ENCODE measurements at places on chromosomes 16 and 17. TPM values are rescaled to one million over a fixed set of nuclear protein-coding genes. Genes with fewer than 3 reads are reported as not detected.

PRCD gene
- 5.8 TPM for total RNA-seq

TUBB3 gene
- 996 TPM for total RNA-seq

SULT1A2 gene
- 0.17 TPM for total RNA-seq

DNAH2 gene
- total RNA-seq: not detected

SECTM1 gene
- 1.9 TPM for total RNA-seq

OR3A2 gene
- total RNA-seq: not detected

KRTAP17-1 gene
- not detected for total RNA-seq

GPR142 gene
- not detected for total RNA-seq

CRISPLD2 gene
- 5.8 TPM for total RNA-seq

NPIPB9 gene
- total RNA-seq: not detected

PLXDC1 gene
- not detected for total RNA-seq

GRCh38 chr17:11547853-11548252 is 50.4 kb upstream of the DNAH9 start:
- DNase-seq: no peak

DNA sequence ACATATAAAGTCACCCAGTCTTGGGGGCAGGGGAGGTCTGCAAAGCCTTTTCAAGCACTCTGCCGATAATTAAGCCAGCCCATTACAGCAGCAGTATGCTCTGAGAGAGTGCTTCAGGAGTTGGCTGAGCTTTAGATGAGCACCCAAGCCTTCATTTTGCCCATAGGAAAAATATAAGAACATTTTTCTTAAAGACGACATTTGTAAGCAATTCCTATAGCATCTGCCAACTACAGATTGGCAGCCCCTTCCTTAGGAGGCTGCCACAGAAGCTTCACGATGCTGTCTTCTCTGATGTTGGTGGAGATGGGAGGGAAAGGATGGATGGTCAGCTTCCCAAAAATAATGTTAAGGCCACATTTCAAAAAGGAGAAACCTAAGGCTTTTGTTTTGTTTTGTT is 367.5 kb downstream of the XYLT1 start:
- no peak for DNase-seq

- DNase-seq: no peak
Measured at GRCh38 chr17:77649717-77650211, 308.7 kb upstream of the TNRC6C start.

DNA sequence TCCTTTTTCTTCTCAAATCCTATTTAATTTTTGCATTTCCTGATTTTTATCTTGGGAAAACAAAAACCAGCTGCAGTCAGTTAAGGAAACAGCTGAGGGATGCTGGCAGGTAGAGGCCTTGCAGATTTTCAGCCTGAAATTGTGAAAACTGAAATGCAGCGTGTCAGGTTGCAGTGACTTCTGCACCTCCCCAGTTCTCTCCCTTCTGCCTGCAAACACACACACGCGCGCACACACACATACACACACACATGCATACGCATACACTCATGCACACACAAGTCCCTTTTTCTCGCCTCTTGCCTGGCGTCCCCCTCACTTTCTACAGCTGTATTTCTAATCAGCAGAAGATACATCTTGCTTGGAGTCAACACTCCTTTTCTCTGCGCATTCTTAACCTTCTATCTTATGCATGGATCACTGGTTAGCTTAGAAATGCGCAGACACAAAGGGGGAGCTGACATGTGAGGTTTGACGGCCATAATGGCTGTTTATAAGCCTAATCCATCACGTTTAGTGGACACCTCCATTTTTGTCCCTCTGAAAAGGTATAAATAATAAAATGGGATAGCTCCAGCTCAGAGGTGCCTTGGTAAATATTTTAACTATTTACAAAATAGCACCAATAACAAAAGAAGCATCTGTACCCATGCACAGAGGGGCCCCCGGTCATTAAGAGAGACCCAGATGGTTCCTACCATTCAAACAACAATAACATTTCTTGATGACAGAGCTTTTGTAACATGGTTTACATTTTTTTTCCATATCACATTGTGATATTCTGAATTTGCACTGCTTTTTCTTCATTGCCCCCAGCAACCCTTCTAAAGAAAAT is 392.1 kb upstream of the SALL1 start:
- DNase-seq: no peak

GRCh38 chr17:565521-565920 is 149.1 kb downstream of the VPS53 start:
- DNase-seq: no peak

- DNase-seq: no peak
Measured at GRCh38 chr17:46922487-46922803, 515 bp upstream of the GOSR2 start.

DNA sequence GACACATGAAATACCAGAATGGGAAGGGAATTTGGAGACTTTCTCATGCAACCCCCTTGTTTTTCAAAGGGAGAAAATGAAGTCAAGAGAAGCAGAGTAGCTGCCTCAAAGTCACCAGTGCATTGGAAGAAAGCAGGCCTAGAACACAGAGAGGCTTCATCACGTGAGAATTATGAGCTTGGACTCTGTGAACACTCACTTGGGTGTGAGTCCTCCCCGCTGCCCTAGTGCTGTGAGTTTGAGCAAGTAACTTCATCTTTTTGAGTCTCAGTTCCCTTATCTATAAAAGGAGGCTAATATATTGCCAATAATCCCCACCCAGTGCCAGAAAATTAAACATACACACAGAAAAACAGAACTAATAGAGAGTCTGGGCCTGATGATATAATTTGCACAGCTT is 315.8 kb downstream of the XYLT1 start:
- DNase-seq: no peak

- no peak for DNase-seq
Measured at GRCh38 chr17:72692676-72693075, 399.8 kb downstream of the SLC39A11 start.

- no peak for DNase-seq
Measured at GRCh38 chr16:56362706-56363105, 62.6 kb downstream of the AMFR start.

DNA sequence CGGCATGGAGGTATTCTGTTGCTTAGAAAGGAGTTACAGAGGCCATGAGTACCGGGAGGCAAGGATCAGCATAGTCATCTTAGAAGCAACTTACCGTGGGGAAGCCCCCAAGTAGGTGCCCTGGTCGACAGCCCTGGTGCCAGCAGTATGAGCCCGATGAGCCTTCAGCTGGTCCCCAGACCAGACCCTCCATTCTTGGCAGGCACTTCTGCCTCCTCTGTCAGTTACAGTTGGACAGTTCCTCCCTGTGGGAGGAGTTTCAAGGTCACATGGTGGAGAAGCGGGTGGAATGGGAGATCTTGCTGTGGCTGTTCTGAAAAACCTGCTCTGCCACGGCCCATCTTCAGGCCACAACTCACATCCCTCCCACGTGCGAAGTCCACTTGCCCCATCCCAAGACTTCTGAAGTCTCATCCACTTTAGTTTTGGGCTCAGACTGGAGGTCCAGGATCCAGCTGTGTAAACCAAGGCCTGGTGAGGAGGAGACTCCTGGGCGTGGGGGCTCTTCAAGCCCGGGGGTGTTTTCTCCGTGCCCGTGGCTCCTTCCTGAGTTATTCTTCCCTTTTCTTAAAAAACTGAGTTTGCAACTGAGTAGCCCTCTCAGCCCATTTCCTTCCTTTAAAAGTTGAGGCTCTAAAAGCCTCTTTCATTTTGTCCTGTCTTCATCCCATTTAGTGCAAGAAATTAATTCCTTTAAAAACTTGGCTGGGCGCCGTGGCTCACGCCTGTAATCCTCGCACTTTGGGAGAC is 133.5 kb downstream of the SEC14L1 start:
- no peak for DNase-seq

DNA sequence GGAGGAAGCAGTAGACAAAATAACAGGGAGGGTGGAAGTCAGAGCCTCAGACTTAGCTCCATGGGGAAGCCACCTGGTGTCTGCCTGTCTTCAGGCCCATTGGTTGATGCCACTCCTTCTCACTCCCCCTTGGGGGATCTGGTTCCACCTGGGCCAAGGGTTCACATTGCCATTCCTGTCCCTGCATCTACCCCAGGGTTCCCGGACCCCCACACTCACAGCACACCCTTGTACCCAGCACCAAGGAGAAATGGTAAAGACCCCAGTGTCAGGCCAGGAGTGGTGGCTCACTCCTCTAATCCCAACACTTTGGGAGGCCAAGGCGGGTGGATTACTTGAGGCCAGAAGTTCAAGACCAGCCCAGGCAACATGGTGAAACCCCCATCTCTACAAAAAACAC is 1.0 kb upstream of the CA7 start:
- DNase-seq: no peak

DNA sequence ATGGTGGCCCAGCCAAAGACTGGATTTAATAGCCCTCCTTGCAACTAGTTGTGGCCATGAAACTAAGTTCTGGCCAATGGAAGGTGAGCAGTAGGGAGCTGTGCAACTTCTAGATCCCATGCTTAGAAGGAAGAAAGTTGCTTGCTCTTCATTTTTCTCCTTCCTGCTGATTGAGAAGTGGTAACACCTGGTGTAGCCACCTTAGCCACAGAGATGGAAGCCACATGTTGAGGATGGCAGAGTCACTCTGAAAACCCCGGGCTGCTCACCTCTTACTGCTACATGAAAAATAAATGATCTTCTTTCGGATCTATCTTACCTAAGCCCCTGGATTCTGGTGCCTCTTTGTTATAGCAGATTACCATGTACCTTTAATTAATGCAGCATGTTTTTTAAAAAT is 10.3 kb upstream of the ATP5MC1 start:
- no peak for DNase-seq

- DNase-seq: no peak
Measured at GRCh38 chr16:1997494-1998359, 8.0 kb downstream of the SYNGR3 start.

DNA sequence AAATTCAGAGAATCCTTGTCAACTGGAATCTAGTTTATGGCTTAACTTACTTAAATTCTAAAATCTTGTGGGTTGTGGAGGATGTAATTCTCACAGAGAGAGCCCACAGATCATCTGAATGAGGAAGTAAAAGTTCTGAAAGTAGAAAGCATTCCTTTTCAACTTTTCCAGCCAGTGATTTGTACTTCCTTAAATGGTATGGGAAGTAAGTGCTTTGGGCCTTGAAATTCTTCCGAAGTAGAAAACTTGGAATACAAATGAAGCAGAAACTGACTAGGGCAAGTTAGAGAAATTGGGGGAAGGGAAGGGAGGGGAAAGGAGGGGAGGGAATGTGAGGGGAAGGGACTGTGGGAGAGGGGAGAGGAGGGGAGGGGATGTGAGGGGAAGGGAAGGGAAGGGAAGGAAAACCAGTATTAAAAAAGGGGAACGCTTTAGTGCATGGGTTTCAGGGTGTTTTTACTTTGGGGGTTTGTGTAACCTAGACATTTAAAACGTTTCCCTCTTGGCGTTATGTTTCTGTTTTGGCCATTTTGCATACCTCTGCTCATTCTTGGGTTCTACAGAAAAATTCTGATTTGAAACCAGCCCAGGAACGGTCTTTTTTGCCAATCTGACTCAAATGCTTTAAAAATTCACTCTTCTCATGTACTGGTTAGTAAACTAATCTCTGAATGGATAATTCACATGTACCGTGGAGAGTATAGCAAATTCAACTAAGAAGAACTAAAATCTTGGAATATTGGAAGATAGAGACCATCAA is 15.5 kb upstream of the SNTB2 start:
- DNase-seq: no peak

DNA sequence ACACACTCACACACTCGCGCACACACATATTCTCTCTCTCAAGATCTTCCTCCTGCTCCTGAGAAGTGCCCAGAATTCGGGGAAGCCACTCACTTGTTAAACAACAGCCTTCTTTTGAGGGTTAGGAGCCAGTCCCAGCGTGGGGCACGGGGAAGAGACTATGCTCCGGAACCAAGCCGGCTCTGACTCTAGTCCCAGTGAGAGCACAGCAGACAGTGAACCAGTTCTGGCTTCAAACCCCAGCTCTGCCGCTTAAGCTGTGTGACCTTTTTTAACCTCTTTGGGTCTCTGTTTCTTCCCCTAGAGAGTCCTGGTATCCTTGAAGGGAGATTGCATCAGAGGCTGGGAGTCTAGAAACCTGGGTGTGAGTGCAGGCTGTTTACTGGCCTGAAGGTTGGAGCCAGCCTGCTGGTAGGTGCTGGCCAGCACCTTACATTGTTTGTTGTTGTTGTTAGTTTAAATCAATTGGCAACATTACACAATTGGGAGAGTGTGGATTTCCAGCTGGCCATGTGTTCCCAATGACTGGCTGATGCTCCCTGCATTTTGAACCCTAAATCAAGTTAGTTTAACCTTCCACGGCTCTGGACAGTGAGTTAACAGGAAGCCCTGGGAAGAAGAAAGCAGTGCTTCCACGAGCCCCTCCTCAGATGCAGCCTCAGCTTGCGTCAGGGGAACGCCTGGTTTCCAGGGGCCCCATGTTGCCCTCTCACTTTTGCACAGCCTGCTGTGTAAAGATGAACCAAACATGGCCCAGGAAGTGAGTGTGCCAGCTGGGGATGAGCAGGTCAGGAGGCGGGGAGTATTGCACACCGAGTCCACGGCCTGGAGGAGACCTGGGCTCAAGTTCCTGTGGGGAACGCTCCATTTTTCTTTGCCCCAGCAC is 71.5 kb downstream of the GAS7 start:
- DNase-seq: no peak

GRCh38 chr17:5211458-5211857 is 19.8 kb upstream of the ZNF594 start:
- no peak for DNase-seq

DNA sequence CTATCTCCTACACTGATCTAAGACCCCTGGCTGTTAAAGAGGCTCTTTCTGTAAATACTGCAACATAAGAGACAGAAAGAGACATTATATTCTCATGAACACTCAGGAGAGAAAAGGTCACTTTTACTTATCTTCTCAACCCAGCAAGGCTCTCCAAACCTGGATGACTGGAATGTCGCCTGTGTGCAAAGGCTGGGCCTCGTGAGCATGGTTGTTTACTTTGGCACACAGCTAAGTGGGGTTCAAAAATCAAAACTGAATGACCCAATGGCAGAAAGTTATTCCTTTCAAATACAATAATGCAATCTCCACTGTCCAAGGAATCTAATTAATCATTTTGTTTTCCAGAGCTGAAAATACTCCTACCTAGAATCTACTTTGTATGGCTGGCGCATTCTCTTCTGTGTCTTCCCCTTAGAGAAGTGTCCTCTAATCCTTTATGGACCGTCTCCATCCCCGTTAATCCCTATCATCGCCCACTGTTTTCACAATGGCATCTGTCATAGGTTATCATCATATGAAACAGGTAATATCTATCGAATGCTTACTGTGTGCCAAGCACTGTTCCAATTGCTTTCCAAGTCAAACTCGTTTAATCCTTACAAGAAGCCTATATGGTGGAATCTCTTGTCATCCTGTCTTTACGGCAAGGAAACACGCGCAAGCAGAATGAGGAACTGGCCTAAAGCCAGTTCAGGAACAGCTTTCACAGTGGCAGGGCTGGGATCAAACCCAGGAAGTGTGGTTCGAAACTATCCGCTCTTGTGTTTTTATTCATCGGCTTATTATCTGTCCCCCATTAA is 1.3 kb downstream of the SLX4 start:
- no peak for DNase-seq
